ENCODE measurements at places on chromosomes 6 and 20. TPM values are rescaled to one million over a fixed set of nuclear protein-coding genes. Genes with fewer than 3 reads are reported as not detected.
A peak's percentile ranks its signal among the peaks of the same experiment; 100 is the strongest.

- no peak for DNase-seq
Measured at GRCh38 chr6:38542031-38542430, 97.7 kb downstream of the BTBD9 start.

- DNase-seq: peak; percentile 45
Measured at GRCh38 chr6:74826263-74826662, 379.6 kb downstream of the COL12A1 start.

DNA sequence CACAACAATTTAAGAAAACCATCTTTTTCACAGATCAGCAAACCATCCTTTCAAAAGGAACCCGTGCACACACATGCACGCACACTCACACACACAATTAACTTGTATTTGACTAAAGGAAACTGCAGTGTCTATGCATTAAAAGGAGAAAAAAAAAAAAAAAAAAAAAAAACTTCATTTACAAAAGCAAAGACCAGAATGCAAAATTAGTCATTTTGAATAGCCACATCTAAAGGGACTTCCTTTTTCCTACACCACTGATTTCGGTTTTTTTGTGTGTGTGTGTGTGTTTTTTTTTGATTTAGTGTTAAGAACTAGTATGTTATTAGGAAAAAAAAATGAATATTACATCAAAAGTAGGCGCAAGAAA is 6.3 kb downstream of the ZMYND8 start:
- DNase-seq: no peak

The GPX6 gene
- polyA plus RNA-seq: not detected

GRCh38 chr6:147022041-147022440 is 182.2 kb upstream of the STXBP5 start:
- no peak for DNase-seq

DNA sequence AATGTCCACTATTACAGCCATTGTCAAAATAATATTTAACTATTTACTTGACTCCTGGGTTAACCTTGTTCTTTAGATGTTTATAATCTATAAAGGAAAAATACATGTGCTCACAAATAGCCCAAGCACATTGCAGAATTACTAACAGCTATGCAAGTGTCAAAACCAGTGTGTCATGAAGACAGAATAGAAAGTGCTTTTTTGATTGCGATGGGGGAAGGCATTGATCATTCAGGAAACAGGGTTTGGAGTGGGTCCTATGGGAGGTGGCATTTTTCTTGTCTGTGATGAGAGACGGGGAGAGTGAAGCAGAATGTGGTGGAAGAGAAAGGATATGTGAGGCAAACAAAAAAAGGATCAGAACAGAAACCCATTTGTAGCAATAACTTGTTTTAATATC is 1.0 kb upstream of the AGPAT4 start:
- DNase-seq: no peak
